A673 (cell line): ENCODE measurements at places on chromosomes 16 and 17. TPM values are rescaled to one million over a fixed set of nuclear protein-coding genes. Genes with fewer than 3 reads are reported as not detected.

GRCh38 chr17:50026837-50027171 is 29.1 kb upstream of the ITGA3 start:
- peak; percentile 67 for DNase-seq

Gene GUCY2D
- not detected in 2 replicates for total RNA-seq

DNA sequence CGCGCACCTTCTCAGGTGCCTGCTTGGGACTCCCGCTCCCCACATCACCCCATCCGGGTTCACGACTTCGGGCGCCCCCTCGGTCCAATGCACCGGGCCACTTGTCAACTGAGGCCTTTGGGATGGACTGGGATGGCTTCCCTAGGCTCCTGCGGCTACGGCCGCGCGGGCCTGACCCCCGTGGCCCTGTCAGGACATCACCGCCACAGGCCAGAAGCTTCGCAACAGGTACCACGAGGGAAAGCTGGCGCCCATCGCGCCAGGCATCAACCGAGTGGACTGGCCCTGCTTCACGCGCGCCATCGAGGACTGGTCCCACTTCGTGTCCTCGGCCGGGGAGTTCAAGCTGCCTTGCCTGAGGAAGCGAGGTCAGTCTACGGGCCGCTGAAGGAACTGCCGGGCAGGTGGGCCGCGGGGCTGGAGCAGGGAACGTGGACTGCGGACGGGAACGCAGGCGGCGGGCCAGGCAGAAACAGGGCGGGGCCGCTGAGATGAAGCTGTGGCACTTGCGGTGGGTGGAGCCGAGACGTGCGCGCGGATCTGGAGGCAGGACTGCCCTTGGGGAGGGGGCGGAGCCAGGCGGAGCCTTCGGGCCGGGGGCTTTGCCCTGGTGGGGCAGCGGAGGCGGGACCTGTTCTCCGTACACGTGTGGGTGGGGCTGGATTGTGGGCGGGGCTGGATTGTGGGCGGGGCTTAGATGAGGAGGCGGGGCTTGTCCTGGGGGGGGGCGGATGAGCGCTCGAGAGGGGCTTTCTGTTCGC is 13.7 kb upstream of the CNGB1 start:
- DNase-seq, result peak; percentile 97

- no peak for DNase-seq
These were observed 3.5 kb downstream of the GRB2 start for GRCh38 chr17:75402026-75402425.

DNA sequence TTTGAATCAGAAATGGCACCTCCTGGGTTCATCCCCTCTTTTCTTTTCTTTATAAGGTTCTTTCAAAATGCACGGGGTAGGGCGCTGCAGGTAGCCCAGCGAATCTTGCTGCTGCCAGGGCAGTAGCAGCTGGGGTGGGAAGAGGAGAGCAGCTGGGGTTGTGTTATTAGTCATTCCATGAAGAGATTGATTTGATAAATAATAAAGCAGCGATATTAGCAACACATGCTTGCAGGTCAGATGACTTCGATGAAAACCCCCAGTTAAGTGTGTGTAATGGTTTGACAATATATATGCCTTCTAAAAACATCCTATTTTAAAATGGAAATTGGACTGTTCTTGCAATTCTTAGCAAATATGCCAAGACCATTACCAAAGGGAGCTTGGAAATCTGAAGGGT is 200.7 kb downstream of the CCDC182 start:
- no peak for DNase-seq

- DNase-seq, result peak; percentile 56
These were observed 12.3 kb upstream of the MEIOB start for GRCh38 chr16:1884155-1884760.

Gene OTOP2
- not detected in 2 replicates for total RNA-seq

GRCh38 chr17:72361892-72362291 is 241.1 kb downstream of the SOX9 start:
- no peak for DNase-seq

Gene CCL18
- not detected in 2 replicates for total RNA-seq

- DNase-seq, result no peak
These were observed 13.3 kb downstream of the MIEN1 start for GRCh38 chr17:39716879-39717536.

- peak; percentile 88 for DNase-seq
These were observed 58.1 kb downstream of the CYB5B start for GRCh38 chr16:69482410-69482991.

DNA sequence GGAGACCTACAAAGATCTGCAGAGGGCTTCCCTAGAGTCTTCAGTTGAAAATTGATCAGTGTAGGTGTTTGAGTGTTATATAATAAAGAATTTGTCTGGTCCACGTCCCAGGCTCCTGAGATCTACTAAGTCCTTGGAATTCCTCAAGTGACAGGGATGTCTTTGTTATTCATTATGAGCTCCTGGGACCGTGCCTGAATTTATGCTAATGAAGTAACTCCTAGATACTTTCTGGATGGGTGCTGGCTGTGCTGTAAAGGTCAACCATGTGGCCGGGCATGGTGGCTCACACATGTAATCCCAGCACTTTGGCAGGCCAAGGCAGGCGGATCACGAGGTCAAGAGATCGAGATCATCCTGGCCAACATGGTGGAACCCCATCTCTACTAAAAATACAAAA is 43.7 kb downstream of the CDC27 start:
- no peak for DNase-seq

Gene SEC14L5
- 0.04 TPM in 1 of 2 replicates, not detected in the other for total RNA-seq

GRCh38 chr17:7553356-7553755 is 4.5 kb downstream of the TNFSF12 start:
- no peak for DNase-seq

DNA sequence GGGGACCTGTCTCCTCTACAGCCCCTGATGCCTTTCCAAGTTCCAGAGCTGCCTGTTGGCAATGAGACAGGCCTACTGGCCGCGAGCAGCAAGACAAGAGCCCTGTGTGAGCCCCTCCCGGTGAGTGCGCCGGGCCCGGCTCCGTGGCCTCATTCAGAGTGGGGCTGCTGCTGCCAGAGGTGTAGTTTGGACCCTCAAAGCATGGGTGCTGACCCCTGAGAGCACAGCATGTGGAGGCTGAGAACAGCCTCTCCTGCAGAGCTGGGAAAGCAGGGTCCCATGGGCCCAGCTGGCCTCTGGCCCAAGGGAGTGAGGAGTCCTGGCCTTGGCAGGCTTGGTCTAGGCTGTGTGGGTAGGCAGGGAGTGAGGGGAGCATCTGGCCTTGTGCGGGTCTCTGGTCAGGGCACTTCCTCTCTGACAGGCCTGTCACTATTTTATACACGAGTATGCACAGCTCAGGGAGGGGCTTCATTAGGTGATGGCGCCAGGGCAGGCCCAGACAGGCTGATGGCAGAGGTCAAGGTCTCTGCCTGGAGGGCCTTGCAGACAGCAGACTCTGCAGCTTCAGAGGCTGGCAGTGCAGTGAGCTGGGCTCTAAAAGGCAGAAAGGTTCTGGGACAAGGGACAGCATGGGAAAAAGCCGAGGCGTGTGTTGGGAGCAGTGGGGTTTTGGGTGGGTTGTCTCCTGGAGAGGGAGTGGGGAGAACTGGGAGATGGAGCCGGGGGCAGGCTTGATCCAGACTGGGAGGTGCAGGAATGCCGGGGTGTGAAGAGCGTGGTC is 43.4 kb downstream of the ADCY7 start:
- DNase-seq, result no peak

- DNase-seq, result no peak
These were observed 11.6 kb upstream of the GP1BA start for GRCh38 chr17:4920351-4921048.

GRCh38 chr17:3526971-3527370 is 30.6 kb downstream of the TRPV3 start:
- no peak for DNase-seq

Gene CTRB1
- total RNA-seq, result not detected in 2 replicates

DNA sequence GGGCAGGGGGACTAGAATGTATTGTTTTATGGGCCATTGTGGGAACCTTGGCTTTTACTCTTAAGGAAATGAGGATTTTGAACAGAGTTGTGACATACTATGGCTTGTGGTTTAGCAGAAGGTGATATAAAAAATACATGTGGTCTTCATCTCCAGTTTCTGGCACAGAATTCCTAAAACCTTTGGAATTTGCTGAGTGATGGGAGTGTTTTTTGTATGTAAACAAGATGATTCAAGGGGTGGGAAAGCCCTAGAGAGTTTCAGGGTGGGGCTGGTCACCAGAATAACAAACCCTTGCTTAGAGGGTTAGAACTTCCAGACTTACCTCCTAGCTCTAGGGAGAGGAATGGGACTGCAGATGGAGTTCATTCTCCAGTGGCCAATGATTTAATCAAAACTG is 316.1 kb downstream of the PHKB start:
- DNase-seq, result no peak

DNA sequence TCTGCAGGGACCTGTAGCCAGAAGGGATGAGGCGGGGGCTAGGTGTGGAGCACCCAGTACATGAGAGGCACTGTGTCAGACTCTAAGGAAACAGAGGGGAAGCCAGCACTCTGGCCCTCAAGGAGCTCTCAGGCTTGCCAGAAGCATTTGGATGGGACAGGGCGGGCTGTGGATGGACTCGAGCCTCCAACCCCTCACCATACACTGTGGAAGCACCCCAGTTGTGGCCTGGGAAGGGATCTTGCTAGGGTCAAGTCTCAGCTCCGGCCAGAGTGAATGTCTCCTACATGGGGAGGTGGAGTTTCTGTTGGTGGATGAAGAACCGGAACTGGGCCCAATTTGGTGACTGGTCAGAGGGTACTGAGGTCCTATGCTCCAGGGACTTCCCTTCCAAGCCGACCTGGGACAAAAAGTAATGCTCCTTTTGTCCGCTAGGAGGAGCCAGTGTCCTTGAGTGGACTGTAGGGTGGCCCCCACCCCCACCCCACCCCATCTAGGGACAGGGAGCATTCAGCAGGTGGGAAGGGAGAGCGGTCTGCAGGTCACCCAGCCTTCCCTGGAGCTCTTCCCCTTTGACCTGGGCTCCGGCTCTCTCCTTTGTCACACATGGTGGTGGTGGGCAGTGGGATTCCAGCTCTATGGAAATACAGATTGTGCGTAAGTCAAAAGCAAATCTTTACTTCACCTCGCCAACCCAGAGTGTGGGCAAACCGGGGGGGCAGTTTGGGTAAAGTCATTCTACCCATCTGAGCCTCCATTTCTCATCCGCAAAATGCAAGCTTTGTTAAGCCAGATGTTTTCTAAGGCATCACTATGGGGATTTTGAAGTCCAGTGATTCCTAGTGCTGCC is 20.4 kb upstream of the PHB1 start:
- peak; percentile 64 for DNase-seq

GRCh38 chr17:60618854-60619526 is 19.0 kb downstream of the PPM1D start:
- no peak for DNase-seq

Gene NPTX1
- 0.15 and 0.43 TPM in 2 replicates for total RNA-seq

DNA sequence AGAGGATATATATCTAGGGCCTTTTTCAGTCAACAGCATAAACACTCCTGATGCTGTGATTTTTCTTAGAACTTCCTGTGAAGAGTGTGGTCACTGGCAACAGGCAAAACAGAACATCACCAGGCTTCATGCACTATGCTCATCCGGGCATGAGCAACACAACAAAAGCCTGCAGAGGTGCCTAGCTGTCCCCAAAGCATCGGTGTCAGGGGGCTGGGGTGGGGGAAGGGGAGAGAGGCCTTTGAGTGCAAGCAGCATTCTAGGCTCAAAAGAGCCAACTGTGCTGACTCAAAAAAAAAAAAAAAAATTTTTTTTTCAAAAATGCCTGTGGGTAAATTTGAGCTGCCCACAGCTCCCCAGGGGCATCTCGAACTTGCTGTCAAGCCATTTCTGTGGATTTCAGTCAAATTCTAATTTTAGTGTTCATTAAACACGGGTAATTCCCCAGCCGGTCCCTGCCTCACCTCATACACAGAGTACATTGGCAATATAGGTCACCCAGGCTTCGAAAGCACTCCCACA is 194.6 kb upstream of the DYNLRB2 start:
- DNase-seq, result no peak

DNA sequence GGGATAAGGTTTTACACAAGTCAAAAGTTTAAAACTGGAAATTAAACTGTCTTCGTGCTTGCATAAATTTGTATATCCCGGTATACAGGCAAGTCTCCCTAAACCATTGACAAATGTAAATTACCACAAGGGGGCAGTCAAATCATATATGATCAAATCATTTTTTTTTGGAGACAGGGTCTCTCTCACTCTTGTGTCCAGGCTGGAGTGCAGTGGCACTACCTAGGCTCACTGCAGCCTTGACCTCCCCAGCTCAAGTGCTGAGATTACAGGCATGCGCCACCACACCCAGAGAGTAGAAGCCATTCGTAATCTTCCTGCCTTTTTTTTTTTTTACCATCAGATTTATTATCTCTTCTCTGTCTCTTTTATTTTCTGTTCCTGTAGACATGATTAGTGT is 18.5 kb downstream of the TOP2A start:
- DNase-seq, result peak; percentile 61

- DNase-seq, result no peak
These were observed at the start of gene ALOX12 for GRCh38 chr17:6995500-6996255. Gene ALOX12 (plus strand): TSS chr17:6996049. CDS start chr17:6996118, 69 bp downstream.

GRCh38 chr17:63567229-63567628 is 17.0 kb downstream of the DCAF7 start:
- DNase-seq, result no peak

Gene MAF
- total RNA-seq, result 0.06 and 0.24 TPM in 2 replicates

Gene GAST
- not detected in 2 replicates for total RNA-seq

Gene KRTAP3-2
- total RNA-seq, result not detected in 2 replicates

Gene TRAP1
- total RNA-seq, result 280 and 300 TPM in 2 replicates

Gene PRSS27
- total RNA-seq, result 1.3 and 3.0 TPM in 2 replicates

DNA sequence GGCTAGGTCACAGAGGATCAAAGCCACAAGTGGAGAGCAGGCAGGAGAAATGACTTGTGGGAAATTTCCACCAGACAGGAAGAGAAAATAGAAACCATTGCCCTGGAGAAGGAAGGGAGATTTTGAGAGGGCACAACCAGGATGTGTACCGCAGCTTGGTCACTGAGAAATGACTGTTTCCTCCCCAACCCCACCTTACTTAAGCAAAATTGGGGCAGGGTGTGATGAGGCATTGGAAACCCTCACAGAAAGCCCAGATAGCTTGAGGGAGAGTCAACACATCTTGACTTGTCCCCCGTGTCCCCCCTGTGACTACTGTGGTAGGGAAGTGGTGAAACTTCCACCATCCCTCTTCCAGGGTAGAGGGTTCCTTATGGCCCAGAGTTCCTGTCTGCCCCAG is 113.5 kb upstream of the FAM20A start:
- DNase-seq, result no peak

DNA sequence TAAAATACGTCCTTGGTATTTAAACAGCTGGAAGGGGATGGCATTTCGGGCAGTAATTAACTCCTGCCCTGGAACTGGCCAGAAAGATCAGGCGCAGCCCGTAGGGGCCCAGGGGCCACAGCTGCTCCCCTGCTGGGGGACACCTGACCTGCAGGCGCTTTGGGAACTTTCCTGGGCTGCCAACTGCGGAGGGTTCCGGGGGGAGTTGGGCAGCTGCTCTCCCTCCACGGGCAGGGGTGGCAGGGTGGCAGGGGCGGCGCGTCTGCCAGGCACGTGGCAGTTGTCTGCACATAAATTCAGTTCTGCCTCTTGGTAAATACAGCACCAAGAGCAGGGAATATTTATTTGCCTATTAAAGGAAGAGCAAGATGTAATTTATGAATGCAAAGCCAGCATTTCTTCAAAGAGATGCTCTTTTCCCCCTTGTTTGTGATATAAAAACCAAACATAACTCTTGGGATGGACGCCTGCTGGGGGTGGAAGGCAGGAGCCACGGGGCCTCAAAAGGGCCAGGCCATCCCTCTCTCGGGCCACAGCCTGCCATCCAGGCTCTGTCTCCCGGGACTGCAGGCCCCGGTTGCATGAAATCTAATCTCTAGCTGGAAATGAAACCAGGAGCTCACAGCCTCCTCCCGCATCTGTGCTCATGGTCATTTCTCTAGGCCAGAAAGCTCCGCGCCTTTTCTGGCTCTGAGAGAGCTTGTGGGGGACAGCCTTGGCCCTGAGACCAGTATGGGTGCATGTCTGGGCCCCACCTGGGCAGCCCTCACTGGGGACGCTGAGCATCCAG is 29.9 kb upstream of the CHMP6 start:
- no peak for DNase-seq

GRCh38 chr16:69867784-69868560 is 83.2 kb upstream of the CLEC18A start:
- DNase-seq, result no peak
